ENCODE measurements at places on chromosomes 12 and 14.

DNA sequence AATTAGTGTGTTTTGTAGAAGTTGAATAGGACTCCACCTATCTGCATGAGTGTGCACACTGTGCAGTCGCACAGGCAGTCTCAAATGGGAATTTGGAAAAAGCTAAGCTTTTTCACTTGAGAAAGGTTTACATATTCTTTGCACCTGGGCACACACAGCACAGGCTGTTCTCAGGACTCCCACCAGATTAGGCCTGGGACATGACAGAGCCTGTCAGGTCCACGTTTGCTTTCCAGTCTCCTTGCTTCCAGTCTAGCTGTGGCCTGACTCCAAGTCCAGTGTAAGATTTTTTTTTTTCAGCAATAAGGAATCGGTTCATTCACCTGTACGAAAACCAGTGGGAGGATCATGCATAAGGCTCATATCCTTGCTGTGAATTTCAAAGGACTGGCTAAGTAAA, 181.3 kb downstream of the ZFP36L1 start:
- DNase-seq: no peak

GRCh38 chr12:116323406-116324386, 46.2 kb upstream of the MED13L start:
- no peak for DNase-seq

DNA sequence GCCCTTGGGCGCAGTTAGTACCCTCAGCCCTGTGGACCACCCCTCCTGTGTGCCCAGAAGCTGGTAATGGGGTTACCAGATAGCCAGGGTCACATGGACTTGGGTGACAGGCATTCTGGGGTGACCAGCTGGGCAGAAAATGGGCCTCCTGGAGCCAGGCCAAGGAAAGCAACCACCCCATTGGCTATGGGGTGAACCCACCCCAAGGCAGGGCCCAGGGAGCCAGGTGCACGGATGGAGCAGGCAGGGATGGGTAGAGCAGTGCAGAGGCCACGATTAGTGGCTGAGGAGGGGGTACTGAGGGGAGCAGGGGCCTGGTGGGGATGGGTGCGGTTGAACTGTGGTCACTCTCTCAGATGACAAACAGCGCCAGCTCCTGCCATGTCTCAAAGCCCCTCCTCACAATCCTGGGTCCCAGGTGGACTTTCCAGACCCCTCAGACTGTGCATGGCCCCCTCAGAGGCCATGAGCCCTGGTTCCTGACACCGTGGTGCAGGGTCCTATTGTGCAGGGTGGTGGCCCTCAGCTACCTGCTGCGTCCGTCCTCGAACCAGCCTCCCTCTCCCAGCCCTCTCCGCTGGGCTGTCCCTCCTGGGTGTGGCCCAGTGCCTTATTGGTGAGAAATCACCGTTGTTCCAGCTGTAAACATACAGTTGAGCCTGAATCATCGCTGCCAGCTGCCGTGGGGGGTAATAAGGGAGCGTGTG, 23.4 kb upstream of the BEGAIN start:
- DNase-seq: no peak

DNA sequence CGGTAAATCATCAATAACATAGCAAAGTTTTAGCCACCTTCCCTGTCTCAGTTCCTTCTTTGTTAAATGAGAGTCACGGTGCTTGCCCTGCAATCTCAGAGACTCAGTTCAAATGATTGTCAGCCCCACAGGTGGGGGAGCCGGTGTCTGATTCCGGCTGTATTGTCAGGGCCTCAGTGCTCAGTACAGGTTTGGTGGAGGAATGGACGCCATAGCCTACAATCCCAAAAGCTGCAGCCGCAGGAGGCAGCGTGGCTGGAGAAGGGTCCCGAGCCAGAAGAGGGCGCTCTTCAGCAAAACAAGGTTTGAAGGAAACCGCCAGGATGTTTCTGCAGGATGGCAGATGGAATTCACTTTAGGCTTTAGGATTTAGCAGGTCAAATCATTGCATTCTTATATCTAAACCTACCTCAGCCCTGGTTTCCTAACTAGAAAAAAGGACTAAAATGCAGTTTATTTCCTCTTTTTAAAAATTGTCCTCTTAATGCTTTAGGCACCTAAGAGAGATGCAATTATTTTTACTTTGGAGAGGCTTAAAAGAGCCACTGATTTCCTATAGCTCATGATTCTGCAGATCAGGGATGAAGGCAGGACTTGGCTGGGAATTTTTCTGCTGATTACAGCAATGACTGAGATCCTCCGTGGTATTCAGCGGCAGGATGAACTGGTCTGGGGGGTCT, 29.2 kb downstream of the FOS start:
- peak; percentile 91 for DNase-seq

- DNase-seq: no peak
Observed at GRCh38 chr14:68140076-68140741, 320.6 kb downstream of the RAD51B start.

DNA sequence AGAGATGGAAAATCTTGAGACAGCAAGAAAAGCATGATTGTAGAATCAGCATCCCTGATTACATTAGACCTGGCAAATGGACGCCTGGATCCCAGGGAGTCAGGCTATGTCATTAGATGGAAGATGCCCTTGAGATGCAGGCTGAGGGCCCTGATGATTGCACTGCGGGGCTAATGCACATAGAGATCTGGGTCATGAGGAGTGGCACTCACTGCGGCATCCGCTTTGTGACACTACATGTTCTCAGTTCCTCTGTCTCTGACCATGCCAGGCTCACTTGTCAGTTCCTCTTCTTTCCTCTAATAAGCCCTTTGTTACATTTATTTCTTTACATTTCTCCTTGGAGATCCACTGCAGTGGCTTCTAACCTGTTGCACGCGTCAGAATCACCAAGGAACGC, 70.1 kb upstream of the GPATCH2L start:
- DNase-seq: no peak

GRCh38 chr12:5134861-5135525, 91.3 kb downstream of the KCNA5 start:
- no peak for DNase-seq

GRCh38 chr12:131370791-131371347, 340.0 kb upstream of the SFSWAP start:
- DNase-seq: no peak

DNA sequence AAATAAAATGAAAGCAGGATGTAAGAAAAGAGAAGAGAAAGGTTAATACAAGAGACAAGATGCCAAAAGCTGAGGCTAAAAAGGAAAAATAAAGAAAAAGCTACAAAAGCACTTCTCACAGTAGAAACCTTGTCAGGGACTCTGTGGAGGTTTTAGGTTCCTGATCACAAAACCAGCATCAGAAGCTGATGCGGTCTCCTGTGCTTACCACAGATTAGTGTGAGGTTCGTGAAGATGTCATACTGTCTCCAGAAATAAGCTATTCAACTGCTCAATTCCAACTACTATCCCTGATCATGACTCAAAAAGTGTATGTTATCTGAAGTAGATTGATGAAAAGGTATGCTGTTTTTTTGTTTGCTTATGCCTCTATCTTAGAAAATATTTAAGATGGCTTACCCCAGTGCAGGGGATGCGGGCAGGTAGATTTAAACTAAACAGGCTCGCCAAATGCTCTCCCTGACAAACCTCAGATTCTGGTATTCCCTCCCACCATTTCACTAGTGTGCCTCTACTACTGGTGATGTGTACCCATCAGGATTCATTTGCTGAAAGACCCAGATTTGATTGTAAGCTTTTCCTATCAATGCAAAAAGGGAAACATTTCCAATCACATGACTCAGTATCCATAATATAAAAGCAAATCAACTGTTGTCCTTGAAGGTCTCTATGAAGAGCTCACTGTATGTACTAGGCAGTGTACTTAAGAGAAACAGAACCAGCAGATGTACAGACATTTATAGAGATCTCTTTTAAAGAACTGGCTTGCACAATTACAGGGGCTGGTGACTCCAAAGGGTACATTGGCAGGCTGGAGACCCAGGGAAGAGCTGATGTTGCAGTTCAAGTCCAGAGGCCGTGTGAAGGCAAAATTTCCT, 169.5 kb upstream of the FOXN3 start:
- no peak for DNase-seq

DNA sequence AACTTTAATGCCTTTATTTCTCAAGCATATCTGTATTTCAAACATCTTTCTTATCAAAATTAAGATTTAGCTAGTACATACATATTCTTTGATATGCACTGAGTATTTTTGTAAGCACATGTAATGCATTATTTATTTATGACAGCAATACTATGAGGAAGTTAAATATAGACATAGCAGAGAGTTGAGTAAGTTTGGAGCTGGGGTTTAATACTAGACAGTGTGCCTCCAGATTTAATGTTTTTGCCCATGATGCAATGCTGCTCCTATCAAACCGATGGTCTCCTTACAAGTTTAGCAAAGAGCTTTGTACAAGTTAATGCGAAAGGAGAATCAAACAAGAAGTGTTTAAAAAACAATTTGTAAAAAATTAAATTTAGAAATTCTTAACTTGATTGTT, 826.6 kb upstream of the MGAT4C start:
- no peak for DNase-seq

GRCh38 chr12:88037770-88038169, 8.6 kb upstream of the C12orf50 start:
- no peak for DNase-seq

DNA sequence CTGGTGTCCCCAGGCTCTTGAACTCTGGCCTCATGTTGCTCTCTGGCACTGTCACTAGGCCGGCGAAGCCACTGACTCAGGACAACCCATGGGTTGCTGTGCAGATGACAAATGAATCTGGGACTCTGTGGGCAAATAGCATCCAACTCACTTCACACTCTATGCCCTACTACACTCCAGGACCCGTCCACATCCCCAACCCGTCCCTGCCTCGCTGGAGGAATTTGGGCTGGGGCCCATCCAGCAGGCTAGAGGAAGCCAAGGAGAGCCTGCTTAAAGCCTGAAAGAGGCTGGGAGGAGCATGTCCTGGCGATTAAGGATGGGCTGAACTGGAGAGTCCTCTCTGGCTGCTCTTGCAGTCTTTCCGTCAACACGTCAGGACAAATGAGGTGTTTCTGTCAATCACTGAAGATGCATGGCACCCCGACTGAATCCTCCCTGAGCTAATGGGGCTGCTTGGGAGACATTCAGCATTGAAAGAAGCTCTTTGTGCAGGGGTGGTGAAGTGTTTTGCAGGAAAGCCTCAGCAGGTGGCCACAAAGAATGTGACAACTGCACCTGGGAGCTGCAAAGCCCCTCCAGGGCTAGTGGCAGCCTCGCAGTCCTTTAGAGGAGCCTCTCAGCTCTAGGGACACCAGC, 71.7 kb downstream of the ANO2 start:
- DNase-seq: no peak

GRCh38 chr12:88383405-88383804, 196.9 kb downstream of the KITLG start:
- DNase-seq: no peak

GRCh38 chr12:71999795-72000194, 61.1 kb downstream of the TPH2 start:
- DNase-seq: no peak
